ENCODE measurements at places on chromosomes 12 and 14.

DNA sequence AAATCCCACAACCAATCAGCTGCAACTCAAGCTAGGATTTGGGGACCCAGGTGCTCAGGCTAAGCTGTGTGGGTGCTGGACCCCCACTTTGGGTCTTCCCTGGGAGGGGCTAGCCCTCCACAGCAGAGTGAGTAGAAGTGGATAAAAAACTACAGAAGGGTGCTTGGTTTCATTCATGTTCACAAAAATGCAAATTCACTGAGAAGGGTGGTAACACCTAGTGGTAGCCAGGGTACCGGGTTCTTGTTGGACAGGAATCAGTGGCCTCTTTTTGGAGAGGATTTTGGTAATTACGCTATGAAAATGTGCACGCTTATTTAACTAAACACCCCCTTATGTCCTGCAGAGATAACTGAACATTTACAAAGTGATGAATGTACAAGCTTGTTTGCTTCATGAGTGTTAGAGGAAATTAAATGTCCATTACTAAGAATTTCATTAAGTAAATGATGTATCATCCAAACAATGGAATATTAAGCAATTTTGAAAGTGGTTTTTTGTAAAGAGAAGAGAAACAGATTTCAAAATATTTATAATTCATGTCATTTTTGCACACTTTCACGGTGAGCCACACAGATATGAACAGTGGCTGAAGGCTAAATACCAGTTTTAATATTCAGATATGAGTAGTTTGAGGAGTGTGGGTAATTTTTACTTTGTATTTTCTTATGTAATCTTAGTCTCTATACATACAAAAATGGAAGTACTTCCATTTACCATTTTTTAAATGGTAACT is 78.3 kb downstream of the DDX51 start:
- DNase-seq, result no peak

- DNase-seq, result no peak
Observed at GRCh38 chr12:89786177-89786810, 77.7 kb upstream of the ATP2B1 start.

- DNase-seq, result no peak
Observed at GRCh38 chr12:94143951-94144350, 4.4 kb upstream of the PLXNC1 start.

- no peak for DNase-seq
Observed at GRCh38 chr14:100866666-100867630, 36.6 kb downstream of the RTL1 start.

DNA sequence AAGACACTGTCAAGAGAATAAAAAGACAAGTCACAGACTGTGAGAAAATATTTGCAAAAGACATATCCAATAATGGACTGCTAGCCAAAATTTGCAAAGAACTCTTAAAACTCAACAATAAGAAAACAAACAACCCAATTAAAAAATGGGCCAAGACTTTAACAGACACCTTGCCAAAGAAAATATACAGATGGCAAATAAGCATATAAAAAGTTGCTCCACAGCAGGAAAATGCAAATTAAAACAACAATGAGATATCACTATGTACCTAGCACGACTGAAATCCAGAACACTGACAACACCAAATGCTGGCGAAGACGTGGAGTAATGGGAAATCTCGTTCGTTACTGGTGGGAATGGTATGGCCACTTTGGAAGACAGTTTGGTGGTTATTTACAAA is 228.9 kb downstream of the TTC8 start:
- no peak for DNase-seq

- no peak for DNase-seq
Observed at GRCh38 chr12:52391618-52392002, 6.2 kb upstream of the KRT84 start.

GRCh38 chr12:103879048-103879692 is 38.1 kb upstream of the NT5DC3 start:
- DNase-seq, result no peak

- DNase-seq, result no peak
Observed at GRCh38 chr12:81332054-81332453, 254.2 kb downstream of the ACSS3 start.

DNA sequence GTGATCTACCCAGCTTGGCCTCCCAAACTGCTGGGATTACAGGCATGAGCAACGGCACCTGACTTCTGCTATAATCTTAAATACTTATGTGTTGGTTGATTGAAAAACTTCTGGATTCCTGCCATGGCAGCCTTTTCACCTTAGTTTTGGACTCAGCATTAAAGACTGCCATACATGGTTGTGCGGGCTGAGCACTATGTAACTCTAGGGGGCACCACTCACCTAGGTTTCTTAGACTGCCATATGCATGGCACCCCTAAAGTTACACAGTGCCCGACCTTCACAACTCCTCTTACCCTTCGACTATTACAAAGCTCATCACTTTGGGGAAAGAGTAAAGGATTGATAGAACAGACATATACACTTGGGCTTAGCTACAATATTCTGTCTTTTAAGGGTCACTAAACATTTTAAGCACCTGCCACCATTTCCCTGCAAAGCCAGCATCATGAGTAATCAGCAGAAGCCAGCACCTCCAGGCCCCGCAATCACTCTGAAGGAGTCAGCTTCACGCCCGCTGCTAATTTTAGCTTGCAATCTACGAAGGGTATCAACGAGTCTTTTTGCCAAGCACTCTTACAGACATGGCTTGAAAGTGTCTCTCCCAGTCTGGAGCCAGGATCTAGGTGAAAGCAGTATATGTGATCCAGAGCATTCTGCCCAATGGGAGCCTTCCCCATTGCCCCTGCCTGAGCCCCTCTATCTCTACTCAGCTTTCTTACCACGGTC is 59.8 kb downstream of the SUDS3 start:
- no peak for DNase-seq

- no peak for DNase-seq
Observed at GRCh38 chr14:26339381-26339780, 258.5 kb downstream of the NOVA1 start.

DNA sequence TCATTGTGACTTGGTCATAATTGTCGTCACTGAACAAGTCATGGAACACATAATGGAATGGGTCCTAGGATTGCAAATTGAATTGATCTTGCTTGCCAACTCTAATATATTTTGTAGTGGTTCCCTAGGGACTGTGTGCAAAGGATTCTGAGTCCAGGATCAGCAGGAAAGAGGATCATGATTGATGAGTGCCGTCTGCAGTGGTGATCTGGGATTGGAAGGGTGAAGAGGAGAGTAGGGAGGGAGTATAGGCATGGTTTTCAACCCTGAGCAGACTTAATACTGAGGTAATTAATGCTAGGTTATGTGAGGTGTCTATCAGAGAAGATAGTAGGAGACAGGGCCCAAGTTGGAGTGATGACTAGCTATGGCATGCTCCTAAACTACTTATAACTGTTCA is 168.9 kb downstream of the ESR2 start:
- no peak for DNase-seq

DNA sequence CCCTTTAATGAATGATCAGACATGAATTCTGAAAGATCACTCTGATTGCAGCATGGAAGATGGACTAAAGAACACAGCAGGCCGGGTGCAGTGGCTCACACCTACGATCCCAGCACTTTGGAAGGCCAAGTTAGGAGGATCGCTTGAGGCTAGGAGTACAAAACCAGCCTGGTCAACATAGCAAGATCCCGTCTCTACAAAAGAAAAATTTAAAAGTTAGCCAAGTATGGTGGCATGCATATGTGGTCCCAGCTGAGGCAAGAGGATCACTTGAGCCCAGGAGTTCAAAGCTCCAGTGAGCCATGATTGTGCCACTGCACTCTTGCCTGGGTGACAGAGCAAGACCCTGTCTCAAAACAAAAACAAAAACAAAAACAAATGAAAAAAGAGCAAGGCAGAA is 35.1 kb downstream of the SENP1 start:
- no peak for DNase-seq

DNA sequence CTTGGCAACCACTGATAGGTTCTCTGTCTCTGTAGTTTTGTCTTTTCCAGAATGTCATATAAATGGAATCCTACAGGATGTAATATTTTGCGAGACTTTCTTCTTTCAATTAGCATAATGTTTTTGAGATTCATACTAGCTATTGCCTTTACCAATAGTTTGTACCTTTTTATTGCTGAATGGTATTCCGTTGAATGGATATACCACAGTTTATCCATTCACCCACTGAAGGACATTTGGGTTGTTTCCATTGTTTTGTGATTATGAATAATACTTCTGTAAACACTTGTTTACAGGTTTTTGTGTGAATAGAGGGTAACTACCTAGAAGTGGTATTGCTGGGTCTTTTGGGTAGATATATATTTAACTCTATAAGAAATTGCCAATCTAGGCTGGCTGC is 26.3 kb downstream of the GLT8D2 start:
- no peak for DNase-seq

GRCh38 chr14:83975841-83976770 is 1553.8 kb upstream of the FLRT2 start:
- DNase-seq, result no peak

GRCh38 chr12:5478081-5478706 is 46.3 kb downstream of the NTF3 start:
- no peak for DNase-seq

DNA sequence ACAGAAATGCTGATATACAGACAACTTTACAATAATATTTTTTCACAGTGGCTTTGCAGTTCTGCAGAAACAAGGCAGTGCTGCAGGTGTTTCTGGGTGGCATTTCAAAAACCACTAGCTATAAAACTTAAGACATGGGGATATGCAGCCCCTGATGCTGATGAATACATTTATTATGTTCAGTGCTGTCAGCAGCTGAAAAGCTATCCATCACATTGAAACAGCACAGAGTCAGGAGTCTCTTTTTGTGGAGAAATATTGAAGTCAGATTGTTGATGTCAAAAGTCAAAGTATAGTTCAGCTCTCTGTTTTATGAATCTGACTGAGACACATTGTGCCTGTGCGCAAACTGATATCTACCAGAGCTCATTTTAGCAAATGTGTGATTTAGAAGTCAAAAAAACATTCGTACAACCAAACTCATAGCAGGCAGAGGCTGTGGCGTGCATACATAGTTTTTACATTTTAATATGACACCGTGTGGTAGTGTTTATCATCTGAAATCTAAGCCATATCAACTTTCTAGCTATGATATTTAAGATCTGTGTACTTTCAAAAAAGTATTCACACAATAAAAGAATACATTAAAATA is 467.6 kb downstream of the PRKD1 start:
- no peak for DNase-seq

DNA sequence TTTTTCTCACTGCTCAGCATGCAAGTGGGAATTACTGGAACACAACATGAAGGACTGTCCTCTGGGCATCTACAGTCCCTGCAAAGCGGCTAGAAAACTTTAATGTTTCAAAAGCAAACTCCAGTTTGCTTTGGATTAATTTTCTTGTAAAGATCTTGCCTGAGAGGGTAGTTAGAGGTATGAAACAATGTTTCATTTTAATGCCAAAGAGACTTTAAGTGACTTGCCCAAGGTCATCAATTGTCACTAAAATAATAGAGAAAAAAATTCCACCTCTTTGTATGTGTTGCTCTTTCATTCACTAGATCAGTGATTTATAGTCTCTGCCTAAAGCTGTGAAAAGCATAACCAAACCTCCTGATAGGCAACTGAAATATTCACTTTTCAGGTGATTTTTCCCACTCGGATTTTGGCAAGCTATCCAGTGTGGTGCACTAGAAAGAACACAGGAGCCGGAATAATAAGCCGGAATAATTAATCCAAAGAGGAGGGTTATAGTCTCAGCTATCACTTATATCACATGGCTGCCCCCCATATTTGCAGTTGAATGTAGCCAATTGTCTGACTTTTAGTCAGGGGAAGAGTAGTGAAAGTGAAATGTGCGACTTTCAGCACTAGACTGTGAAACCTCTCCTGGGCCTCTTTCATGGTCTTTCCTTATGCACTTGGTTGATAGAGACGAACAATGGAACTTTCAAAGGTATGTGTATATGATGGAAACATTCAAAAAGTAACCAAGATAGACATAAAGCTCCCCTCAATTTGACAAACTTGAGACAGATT is 107.7 kb downstream of the SLC6A15 start:
- no peak for DNase-seq

- DNase-seq, result no peak
Observed at GRCh38 chr14:100975671-100976070, 72.1 kb upstream of the RTL1 start.

DNA sequence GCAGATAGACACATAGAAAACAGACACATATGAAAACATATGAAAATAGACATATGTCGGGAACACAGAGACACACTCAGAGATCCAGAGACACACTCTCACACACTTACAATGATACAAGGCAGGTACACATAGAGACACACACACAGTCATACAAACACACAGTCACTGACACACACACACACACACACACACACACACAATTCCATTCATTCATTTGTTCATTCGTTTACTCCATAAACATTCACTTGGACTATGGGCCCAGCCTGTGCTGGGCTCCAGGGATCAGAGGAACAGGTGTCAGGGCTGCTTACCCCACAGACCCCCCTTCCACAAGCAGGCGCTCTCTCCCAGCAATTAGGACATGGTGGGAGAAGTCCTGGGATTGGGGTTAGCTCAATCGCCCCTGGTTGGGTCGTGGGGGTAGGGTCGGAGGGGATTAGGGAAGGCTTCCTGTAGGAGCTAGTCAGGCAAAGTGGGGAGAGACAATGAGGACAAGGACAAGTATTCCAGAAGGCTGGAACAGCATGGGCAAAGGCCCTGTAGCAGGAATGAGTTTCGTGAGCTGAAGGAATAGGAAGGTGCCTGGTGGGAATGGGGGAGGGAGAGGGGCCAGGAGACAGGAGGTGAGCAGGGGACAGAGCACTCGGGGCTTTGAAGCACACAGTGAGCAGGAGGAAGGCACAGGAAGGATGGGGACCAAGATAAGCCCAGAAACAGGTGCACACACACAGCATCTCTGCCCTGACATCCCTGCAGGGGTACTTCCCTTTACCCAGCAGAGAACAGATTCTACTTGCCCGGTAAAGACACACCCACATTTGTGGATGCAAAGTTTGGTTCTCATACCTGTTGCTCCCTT is 6.5 kb downstream of the RASAL1 start:
- no peak for DNase-seq

DNA sequence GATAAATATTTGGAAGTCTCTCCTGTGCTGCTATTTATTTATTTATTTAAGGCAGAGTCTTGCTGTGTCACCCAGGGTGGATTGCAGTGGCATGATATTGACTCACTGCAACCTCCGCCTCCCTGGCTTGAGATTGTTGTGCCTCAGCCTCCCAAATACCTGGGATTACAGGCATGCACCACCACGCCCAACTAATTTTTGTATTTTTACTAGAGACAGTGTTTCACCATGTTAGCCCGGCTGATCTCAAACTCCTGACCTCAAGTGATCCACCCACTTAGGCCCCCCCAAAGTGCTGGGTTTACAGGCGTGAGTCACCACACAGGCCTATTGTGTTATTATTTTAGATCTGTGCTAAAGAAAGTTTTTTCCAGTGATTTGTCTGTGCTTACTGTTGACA is 225.2 kb downstream of the CCER1 start:
- no peak for DNase-seq

All from cortex of kidney (tissue), 1 donor.